Thymus (tissue), 14 donors: ENCODE measurements at places on chromosomes 16 and 17. TPM values are rescaled to one million over a fixed set of nuclear protein-coding genes. Genes with fewer than 3 reads are reported as not detected.
A peak's percentile ranks its signal among the peaks of the same experiment; 100 is the strongest.

- DNase-seq: no peak
- H3K4me3 ChIP-seq: no peak overlapping the region
- H3K27ac ChIP-seq: no peak overlapping the region
- H3K27me3 ChIP-seq: no peaks in the 10 kb centered on the region
Observed at GRCh38 chr16:24075931-24076716, 180.0 kb upstream of the CACNG3 start.

DNA sequence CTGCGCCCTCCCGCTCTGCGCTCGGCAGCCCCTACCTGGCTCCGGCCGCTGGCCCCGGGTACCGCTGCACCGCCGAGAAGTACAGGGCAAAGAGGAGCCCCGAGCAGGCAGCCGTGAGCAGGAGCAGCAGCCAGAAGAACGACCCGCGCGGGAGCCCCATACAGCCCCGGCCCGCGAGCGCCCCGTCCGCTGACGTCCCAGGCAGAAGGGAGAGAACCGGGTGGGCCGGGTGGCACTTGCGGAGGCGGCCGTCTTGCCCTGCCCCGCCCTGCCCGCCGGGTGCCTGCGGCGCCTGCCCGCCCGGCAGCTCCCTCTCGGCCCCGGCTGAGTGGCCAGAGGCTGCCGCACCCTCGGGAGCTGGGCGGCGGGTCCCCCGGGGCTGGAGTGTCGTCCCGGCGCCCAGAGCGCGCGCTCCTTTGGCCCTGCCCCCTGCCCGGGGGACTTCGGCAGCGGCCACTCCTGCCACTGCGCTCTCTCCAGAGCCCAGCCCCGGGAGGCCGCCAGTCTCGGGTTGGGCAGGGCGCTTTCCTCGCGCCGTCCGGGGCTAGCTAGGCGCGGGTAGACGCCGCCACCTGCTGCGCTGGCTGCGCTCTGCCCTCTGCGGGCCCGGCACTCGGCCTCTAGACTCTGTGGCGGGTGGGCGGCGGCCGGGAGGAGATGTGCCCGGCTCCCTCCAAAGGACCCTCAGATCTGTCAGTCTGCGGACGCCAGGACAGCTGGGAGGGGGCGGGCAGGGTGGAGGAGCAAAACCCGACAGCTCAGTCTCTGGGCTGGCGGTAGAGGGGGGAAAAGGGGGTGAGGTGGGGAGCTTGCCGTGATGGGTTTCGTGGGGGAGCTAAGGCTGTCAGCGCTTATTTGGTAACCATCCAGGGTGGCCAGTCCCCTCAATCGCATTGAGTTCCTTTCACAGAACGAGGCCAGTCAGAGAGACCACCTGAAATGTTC is at the start of gene ST6GALNAC2:
Gene ST6GALNAC2 (minus strand): TSS at position 212 of the 945 bp plus-strand sequence. CDS start 52 bp downstream, at position 160.
- peak within 1 kb of the TSS; percentile 41 for H3K4me3 ChIP-seq
- no peaks in the 10 kb centered on the region for H3K36me3 ChIP-seq
- H3K27ac ChIP-seq: no peak within 1 kb of the TSS
- H3K27me3 ChIP-seq: peaks cover 82% of the 10 kb centered on the region
- no peak for DNase-seq

DNA sequence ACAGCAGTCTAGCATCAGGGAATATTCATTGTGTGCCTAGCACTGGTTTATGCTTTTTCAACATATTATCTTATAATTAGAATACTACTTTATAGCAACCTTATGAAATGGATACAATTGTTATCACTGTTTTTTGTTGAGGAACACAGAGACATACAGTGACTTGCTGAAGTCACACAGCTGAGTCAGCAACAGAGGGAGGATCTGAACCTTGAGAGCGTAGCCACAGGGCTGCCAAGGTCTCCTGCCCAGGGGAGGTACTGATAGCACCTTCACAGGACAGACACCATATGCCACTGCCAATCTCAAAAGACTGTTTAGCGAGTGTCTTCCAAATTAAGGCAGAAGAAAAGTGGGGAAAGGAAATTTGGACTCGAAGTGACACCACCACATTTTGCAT is 63.0 kb downstream of the GTF3C1 start:
- H3K36me3 ChIP-seq: peaks cover 76% of the 10 kb centered on the region
- no peak overlapping the region for H3K27ac ChIP-seq
- no peak for DNase-seq
- H3K4me1 ChIP-seq: no peaks in the 10 kb centered on the region

- H3K36me3 ChIP-seq: no peaks in the 10 kb centered on the region
- no peaks in the 10 kb centered on the region for H3K4me1 ChIP-seq
- H3K27ac ChIP-seq: no peak overlapping the region
- H3K27me3 ChIP-seq: no peaks in the 10 kb centered on the region
Observed at GRCh38 chr16:86466696-86467406, 43.5 kb upstream of the FOXF1 start.

PPP1R27 gene
- polyA plus RNA-seq: 0.94 TPM

DNA sequence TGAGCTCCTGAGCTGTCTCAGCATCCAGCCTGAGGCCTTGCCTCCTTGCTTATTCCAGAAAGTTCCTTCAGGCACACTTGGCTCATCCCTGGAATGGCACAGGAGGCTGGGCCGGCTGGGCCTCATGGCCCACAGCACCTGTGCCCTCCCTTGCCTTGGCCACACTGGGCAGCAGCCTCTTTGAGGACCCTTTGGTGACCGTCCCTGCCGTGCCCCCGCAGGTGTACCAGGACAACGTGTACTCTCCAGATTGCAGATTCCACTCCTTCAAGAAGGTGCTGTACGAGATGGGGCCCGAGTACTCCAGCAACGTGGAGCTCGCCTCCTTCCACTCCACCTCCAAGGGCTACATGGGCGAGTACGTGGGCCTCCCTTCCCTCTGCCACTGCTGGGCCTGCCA is 34.2 kb downstream of the GPT2 start:
- no peak for DNase-seq
- H3K4me3 ChIP-seq: no peak overlapping the region
- H3K27me3 ChIP-seq: no peaks in the 10 kb centered on the region
- H3K27ac ChIP-seq: no peak overlapping the region
- H3K4me1 ChIP-seq: no peaks in the 10 kb centered on the region
- no peaks in the 10 kb centered on the region for H3K36me3 ChIP-seq

SERPINF2 gene
- polyA plus RNA-seq: 31.0 TPM

NDRG4 gene
- polyA plus RNA-seq: 15.7 TPM

- peaks cover 23% of the 10 kb centered on the region for H3K36me3 ChIP-seq
- H3K27ac ChIP-seq: no peak overlapping the region
- no peaks in the 10 kb centered on the region for H3K27me3 ChIP-seq
- no peak overlapping the region for H3K4me3 ChIP-seq
- DNase-seq: no peak
- no peaks in the 10 kb centered on the region for H3K4me1 ChIP-seq
Observed at GRCh38 chr16:23534868-23535860, 22.0 kb downstream of the EARS2 start.

GRCh38 chr16:53822936-53823529 is 119.1 kb downstream of the FTO start:
- peaks cover 9% of the 10 kb centered on the region for H3K36me3 ChIP-seq
- H3K27me3 ChIP-seq: no peaks in the 10 kb centered on the region
- H3K4me1 ChIP-seq: peaks cover 9% of the 10 kb centered on the region
- H3K27ac ChIP-seq: no peak overlapping the region
- peak; percentile 42 for DNase-seq
- no peak overlapping the region for H3K4me3 ChIP-seq

- H3K4me3 ChIP-seq: no peak overlapping the region
- no peak for DNase-seq
- no peak overlapping the region for H3K27ac ChIP-seq
- no peaks in the 10 kb centered on the region for H3K4me1 ChIP-seq
- no peaks in the 10 kb centered on the region for H3K27me3 ChIP-seq
- H3K36me3 ChIP-seq: no peaks in the 10 kb centered on the region
Observed at GRCh38 chr16:49168126-49168525, 113.5 kb downstream of the CBLN1 start.

- H3K4me3 ChIP-seq: peak within 1 kb of the TSS; percentile 69
- H3K27me3 ChIP-seq: no peaks in the 10 kb centered on the region
- peaks cover 36% of the 10 kb centered on the region for H3K36me3 ChIP-seq
- peaks cover 59% of the 10 kb centered on the region for H3K4me1 ChIP-seq
- peak within 1 kb of the TSS; percentile 93 for H3K27ac ChIP-seq
Observed at GRCh38 chr17:7561589-7562207, at the start of gene SENP3. Gene SENP3, plus strand, starts transcription at chr17:7561919. Its CDS starts 1,158 bp downstream, at chr17:7563077.

ZNF207 gene
- polyA plus RNA-seq: 75.3 TPM

DNA sequence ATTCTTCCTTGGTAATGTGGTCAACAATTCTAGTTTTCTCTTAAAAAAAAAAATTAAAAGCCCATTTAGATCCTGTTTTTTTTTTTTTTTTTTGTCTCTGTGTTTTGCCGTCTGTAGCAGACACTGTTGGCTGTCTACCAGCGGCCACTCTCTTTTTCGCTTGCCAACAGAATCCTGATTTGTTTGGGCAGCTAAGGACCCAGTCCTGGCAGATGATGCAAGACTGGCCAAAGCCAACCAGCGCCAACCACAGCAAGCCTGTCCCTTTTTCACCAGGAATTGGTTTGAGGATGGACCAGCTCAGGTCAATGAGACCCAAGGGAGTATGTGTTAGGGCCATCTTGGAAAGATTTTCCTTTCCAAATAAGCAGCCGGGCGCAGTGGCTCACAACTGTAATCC is 28.2 kb downstream of the ST3GAL2 start:
- peaks cover 13% of the 10 kb centered on the region for H3K4me1 ChIP-seq
- no peak overlapping the region for H3K4me3 ChIP-seq
- H3K27ac ChIP-seq: no peak overlapping the region

GRCh38 chr16:69114346-69114975 is 9.0 kb downstream of the HAS3 start:
- H3K27me3 ChIP-seq: peaks cover 3% of the 10 kb centered on the region
- peaks cover 42% of the 10 kb centered on the region for H3K36me3 ChIP-seq
- H3K27ac ChIP-seq: no peak overlapping the region
- peaks cover 27% of the 10 kb centered on the region for H3K4me1 ChIP-seq

- H3K4me1 ChIP-seq: peaks cover 24% of the 10 kb centered on the region
- H3K27ac ChIP-seq: no peak overlapping the region
- no peak for DNase-seq
- H3K4me3 ChIP-seq: no peak overlapping the region
Observed at GRCh38 chr16:585351-585750, 4.5 kb upstream of the RAB40C start.

ACSM3 gene
- polyA plus RNA-seq: 9.9 TPM

TMC5 gene
- polyA plus RNA-seq: 0.09 TPM

GRCh38 chr17:68867759-68868516 is 87.3 kb downstream of the ABCA8 start:
- no peaks in the 10 kb centered on the region for H3K27me3 ChIP-seq
- no peak overlapping the region for H3K4me3 ChIP-seq

ODAD4 gene
- 1.4 TPM for polyA plus RNA-seq

DNA sequence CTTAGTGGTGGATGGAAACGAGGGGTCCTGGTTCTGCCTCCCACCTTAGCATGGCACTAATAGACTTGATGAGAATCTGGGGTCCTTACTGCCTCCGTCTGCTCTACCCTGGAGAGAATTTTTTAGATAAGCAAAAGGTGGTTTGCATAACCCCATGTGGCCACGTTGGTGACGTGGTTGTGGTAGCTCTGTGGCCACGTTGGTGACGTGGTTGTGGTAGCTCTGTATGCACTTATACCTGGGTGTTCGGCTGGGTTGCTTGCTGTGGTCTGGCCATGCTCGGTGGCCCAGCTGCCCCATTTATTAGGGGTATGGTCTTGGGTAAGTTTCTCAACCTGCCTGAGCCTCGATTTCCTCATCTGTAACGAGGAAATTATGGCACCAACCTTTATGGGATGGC is 13.0 kb downstream of the SPIRE2 start:
- H3K4me1 ChIP-seq: peaks cover 10% of the 10 kb centered on the region
- H3K4me3 ChIP-seq: no peak overlapping the region
- DNase-seq: no peak
- no peaks in the 10 kb centered on the region for H3K27me3 ChIP-seq
- no peak overlapping the region for H3K27ac ChIP-seq

DNA sequence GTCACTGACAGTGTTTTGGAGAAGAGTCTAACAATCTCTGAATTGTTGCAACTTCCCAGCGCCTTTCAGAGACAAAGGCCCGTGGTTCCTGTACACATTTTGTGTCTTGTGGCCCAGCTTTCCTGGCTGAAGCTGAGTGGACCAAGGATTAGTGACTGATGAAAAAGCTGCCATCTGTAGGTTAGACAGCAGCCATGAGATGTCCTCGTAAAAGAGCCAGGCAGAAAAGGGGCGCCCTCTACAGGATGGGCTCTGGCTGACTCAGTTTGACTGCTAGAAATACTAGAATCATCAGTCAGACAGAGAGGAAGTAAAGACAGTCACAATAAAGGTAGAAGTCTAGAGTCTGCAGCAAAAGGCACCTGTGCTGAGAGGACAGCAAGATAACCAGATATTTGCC is 26.5 kb upstream of the NF1 start:
- H3K4me3 ChIP-seq: no peak overlapping the region
- no peaks in the 10 kb centered on the region for H3K36me3 ChIP-seq
- DNase-seq: no peak
- no peaks in the 10 kb centered on the region for H3K4me1 ChIP-seq
- no peak overlapping the region for H3K27ac ChIP-seq

DPEP2 gene
- polyA plus RNA-seq: 19.0 TPM
